Upper lobe of right lung (tissue), 1 donor: ENCODE measurements at places on chromosomes 11 and 22. TPM values are rescaled to one million over a fixed set of nuclear protein-coding genes. Genes with fewer than 3 reads are reported as not detected.
A peak's percentile ranks its signal among the peaks of the same experiment; 100 is the strongest.

Gene ROBO4
- 75.0 TPM for total RNA-seq

Gene YPEL4
- total RNA-seq, result 6.9 TPM

GRCh38 chr22:20062766-20063083, 17.3 kb upstream of the DGCR8 start:
- no peak for DNase-seq

GRCh38 chr22:42635531-42635930, 4.9 kb downstream of the ATP5MGL start:
- no peak for DNase-seq

DNA sequence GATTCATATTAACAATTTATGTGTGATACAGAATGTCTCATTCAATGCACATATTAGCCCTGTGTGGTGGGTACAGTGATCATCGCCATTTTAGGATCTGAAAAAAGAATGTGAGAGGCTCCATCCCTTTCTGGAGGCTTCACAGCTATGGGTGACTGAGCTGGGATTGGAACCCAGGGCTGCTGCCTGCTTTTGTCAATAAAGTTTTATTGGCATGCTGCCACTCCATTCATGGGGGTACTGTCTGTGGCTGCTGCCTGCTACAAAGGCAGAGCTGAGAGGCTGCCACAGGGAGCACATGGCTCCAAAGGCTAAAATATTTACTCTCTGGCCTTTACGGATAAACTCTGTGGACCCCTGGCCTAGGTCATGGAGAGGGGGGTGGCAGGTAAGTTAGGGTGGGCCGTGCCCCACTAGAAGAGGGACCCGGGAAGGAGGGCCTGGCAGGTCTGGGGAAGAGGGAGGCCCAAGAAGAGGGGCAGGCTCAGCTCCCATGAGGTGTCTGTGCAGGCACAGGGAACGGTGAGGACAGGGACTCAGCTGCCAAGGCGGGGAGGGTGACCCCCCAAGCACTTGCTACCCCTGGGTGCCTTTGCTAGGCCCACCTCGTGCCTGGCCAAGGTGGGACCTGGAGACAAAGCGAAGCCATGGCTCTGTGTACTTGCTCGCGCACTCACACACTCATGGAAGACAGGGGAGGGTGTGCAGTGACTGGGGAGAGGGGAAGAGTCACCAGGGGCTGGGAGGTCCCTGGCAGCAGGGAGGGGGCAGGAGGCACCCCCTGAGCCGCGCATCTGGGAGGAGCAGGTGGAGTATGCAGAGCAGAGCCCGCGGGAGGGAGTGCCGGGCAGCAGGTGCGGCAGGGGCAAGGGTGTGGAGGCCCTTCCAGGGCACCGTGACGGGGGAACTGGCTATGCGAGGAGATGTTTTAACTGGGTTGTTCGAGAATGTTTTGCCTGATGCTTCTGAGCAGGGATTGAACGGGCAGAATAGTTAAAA, 335.3 kb downstream of the CTTN start:
- DNase-seq, result peak; percentile 53

DNA sequence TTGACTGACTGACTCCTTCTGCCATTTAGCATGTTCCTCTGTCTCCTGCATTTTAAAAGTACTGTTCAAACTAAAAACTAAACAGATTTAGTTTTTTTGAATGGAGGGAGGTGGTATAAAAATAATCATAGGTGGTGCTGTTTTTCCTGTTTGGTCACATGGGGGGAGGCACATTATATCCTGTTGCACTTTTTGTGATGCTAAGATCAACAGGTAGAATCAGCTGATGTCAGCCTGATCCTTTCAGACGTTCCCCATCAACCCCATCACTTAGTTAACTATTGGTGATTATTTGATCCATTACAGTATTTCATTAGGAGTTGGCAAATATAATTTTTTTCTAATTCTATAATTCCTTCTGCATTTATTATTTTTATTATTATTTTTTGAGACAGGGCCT, 5.1 kb upstream of the OSBP2 start:
- no peak for DNase-seq

Gene FAM181B
- total RNA-seq, result 0.12 TPM

DNA sequence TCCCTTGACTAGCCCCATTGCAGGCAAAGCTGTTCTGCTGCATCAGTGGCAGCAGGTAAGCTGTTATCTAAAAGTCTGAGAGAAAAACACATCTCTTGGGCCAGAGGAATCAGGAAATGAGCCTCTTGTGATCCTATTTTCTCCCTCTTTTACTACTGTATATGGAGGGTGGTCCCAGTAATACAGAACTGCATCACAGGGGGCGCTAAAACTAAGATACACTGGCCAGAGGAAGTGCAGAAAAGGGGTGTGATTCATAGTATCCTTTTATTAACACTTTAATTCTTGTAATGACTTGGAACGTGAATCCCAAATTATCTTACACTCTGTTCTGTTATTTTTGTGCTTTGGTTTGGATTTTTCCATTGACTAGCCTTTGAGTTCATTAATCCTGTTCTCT, 8.8 kb upstream of the MED17 start:
- DNase-seq, result no peak

Gene OR51I1
- total RNA-seq, result not detected

DNA sequence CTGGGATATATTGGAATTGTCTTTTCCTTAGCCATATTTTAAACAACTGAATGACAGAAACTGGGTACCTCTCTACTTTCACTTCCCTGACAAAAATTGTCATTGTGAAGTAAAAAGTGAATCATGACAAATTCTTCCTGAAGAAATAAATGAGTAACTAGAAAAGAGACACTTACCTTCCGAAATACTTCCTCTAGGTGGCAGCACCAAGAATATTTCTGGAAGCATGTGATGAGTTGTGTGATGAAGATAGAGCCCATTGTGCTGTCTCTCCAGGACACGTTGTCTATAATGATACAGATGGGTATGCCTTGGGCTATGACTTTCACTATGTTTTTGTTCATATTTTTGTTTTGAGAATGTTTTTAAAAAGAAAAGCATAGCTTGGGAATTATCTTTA, 21.5 kb downstream of the CASP4 start:
- DNase-seq, result no peak

GRCh38 chr11:123461164-123461563, 31.1 kb downstream of the GRAMD1B start:
- no peak for DNase-seq

DNA sequence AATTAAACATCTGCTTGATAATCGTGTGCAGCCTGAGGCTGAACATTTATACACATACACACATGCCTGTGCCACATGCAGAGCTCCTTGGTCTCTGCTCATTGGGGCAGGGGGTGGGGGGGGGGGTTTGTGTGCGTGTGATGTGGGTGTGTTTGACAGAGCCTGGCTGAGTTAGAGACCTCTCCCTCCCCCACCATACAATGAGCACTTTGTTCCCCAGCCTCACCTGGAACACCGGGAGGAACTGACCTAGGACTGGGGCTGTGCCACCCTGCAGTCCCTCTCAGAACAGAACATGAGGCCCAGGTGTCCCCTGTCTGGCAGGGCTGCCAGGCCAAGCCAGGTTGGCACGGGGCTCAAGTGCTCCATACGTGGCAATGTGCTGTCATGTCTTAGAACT, 96.6 kb downstream of the TP53I11 start:
- no peak for DNase-seq

GRCh38 chr11:15957234-15957633, 399.1 kb downstream of the SOX6 start:
- DNase-seq, result no peak

Gene APLNR
- 1.2 TPM for total RNA-seq

DNA sequence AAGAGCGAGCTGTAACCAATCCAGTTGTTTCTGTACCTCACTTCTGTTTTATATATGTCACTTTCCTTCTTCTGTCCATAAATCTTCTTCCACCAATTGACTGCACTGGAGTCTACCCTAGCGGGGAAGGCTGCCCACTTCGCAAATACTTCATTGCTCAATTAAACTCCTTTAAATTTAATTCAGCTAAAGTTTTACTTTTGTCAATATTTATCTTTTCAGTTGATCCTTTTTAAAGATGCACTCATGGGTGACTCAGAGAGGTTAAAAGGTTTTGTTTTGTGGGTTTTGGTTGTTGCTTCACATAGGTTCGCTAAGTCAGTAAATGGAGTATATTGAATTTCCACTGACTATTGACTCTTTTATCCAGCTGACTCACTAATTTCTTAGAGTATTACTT, 597.2 kb downstream of the DLG2 start:
- DNase-seq, result no peak

DNA sequence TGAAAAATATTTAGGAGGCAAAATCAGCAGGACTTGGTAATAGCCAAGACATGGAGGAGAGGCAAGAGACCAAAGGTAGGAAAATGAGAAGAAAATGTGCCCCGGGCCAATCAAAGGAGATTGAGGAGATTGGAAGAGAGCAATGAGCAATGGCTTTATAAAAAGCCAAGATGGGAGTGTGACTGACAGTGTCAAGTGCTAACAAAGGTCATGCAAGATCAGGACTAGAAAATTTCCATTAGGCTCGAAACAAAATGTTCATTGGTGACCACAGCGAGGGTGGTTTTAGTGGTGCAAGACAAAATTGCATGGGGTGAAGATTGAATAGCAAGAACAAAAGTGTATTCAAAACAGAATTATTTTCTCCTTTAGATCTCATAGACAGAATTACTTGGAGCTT, 45.2 kb upstream of the TBCEL start:
- no peak for DNase-seq

Gene FKBP2
- total RNA-seq, result 53.9 TPM

GRCh38 chr22:38260761-38261681, 11.8 kb downstream of the TMEM184B start:
- DNase-seq, result no peak

Gene PATE4
- not detected for total RNA-seq

GRCh38 chr22:29773233-29773632, 6.1 kb downstream of the UQCR10 start:
- no peak for DNase-seq

Gene CARD10
- total RNA-seq, result 17.0 TPM

DNA sequence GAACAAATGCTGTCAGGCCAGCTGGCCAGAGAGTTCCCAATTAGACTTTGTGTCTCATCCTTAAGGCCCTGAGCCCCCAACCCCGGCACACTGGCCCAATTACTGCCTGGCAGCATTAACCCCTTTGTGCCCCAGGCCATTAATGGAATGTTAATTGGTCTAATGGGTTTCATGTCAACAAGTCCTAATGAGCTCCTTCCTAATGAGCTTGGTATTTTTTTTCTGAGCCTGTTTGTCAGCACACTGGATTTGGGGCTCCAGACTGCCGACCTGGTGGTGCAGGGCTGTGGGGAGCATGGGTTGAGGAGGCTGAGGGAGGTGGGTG, 148.8 kb downstream of the FEZ1 start:
- DNase-seq, result peak; percentile 19

Gene SYT12
- total RNA-seq, result not detected

- DNase-seq, result no peak
Measured at GRCh38 chr11:98090861-98091505, 929.8 kb upstream of the CNTN5 start.

- no peak for DNase-seq
Measured at GRCh38 chr11:2772544-2773031, 72.8 kb upstream of the KCNQ1OT1 start.

GRCh38 chr11:46389450-46390330, 1.9 kb downstream of the CHRM4 start:
- DNase-seq, result peak; percentile 87

GRCh38 chr11:28520291-28520690, 412.1 kb downstream of the METTL15 start:
- DNase-seq, result no peak

- DNase-seq, result peak; percentile 38
Measured at GRCh38 chr22:30866216-30866615, 102.4 kb downstream of the MORC2 start.
